Cortex of kidney (tissue), 1 donor: ENCODE measurements at places on chromosomes 11 and 22.

DNA sequence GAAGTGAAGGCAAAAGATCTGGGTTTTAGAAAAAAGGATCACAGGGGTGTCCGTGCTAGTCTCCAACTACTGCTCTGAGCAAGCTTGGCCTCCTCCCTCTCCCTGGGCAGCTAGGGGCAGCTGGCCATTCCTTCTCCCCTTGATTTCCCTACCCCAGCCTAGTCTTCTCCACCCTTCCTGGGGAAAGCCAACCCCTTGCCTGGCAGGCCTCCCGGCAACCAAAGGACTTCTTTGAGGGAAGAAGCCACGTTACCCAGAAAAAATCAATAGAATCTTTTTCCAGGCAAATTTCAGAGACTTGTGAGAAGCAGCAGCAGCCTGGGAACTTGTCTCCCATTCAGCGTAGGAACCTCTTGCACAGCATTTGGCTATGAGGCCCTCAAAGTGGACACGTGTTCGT, 91.5 kb downstream of the MIAT start:
- no peak for DNase-seq

DNA sequence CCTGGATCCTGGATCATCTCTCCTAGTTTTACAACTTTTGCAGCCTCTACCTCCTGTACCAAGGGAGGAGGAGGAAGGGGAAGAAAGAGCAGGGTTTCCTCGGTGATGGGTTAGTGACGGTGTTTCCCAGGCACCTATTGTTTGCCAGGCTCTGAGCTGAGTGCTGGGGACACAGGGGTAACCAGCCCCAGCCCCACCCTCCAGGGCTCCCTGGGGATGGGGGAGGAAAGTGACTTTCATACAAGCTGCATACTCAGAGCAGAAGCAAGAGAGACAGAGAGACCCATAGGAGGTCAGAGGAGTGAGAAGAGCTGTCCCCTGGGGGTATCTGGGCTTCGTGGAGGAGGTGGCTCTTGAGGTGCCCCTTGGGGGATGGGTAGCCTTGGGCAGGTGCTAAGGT, 89.4 kb upstream of the THY1 start:
- no peak for DNase-seq

DNA sequence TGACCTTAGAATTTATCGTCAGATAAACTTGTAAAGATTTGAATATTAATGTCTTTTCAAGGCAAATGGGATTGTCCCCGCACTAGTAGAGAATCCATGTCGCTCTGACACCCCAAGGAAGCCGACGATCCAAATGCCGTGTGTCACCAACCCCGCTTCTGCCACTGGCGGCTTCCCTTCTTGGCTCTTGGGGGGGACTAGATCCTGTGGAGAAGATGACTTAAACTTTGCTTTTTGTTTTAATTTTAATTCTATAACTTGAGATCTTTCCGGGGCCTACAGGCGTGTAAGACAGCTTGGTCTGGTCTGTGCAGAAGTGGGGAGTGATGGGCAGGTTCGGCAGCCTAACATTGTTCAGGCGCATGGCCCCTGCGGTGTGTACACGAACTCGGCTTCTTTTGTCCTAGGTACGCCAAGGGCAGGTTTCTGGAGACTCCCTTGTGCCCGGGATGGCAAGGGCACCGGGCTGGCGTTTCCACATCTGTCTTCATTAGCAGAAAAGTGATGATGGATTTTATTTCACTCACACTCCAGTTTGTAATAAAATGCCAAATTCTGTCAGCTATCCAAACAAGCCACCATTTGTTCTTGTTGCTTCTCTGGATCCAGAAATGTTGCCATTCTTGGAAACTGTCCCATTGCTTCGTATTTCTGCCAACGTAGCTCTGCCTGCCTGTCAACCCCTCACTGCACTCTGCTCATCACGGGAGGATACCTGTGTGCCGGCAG, 6.7 kb downstream of the YDJC start:
- no peak for DNase-seq

- DNase-seq: peak; percentile 23
Observed at GRCh38 chr11:77127920-77128691, at the start of gene MYO7A. TSS of gene MYO7A (plus strand) at chr11:77128246. CDS start at chr11:77130635, 2,389 bp downstream.

GRCh38 chr22:25494774-25495173, 69.7 kb upstream of the GRK3 start:
- no peak for DNase-seq

DNA sequence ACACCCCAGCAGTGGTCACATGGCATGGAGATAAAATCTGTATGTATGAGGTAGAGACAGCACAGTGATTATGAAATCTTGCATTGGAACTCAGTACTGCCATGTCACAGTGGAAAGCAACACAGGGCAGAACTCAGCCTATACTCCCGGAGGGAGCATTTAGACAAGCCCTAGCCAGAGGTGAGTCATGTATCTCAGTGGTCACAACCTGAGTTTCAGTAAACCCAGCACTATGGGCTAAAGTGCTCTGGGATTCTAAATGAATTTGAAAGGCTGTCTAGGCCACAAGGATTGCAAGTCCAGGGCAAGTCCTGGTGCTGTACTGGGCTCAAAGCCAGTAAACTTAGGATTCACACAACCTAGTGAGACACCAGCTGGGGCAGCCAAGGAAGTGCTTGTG, 1717.1 kb upstream of the RAG2 start:
- DNase-seq: no peak

- DNase-seq: no peak
Observed at GRCh38 chr22:48807155-48807554, 1020.5 kb downstream of the BRD1 start.

DNA sequence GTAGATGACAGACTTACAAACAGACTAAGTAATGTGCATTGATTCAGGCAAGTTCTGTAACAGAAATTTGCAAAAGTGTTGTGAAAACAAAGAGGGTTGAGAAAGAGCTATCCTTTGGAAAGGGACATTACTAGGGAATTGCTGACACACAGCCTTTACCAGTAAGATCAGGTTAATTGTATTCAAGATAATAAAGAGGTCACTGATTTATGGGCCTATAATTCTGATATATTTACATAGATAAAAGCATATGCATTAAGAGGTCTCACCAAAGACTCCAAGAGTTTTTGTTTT, 138.7 kb downstream of the MAML2 start:
- no peak for DNase-seq

DNA sequence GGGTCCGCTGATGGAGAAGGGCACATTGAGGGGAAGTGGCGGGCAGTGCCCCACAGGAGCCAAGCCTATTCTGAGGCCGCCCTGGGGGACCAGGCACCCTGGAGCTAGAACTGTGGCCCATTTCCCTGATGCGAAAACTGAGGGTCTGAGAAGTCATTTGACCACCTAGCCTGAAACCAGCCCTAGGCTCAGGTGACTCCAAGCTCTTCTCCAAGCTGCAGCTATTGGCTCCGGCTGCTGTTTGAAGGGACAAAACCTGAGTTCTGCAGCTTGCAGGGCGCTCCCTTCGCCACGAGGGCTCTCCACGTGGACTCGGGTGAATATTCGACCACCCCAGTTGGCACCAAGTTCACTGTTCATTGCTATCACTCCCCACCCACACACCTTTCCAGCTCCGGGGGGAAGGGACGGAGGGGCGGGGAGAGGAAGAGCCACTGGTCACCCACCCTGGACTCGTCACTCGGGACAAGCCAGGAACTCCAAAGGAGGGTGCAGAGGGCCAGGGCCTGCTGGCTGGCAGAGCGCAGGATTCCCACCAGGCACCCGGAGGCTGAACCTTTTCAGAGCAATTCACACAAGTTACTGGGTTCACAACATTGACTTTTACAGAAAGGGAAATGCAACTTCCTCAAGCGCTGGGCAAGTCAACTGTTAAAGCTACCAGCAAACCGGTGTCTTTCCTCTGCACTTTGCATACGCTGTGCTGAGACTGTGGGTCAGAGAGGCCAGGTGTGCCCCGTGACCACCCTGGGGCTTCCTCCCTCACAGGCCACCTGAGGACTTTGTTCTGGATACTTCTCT, 1.1 kb upstream of the RAC2 start:
- DNase-seq: no peak

- no peak for DNase-seq
Observed at GRCh38 chr11:108027057-108027456, 18.4 kb downstream of the CUL5 start.

DNA sequence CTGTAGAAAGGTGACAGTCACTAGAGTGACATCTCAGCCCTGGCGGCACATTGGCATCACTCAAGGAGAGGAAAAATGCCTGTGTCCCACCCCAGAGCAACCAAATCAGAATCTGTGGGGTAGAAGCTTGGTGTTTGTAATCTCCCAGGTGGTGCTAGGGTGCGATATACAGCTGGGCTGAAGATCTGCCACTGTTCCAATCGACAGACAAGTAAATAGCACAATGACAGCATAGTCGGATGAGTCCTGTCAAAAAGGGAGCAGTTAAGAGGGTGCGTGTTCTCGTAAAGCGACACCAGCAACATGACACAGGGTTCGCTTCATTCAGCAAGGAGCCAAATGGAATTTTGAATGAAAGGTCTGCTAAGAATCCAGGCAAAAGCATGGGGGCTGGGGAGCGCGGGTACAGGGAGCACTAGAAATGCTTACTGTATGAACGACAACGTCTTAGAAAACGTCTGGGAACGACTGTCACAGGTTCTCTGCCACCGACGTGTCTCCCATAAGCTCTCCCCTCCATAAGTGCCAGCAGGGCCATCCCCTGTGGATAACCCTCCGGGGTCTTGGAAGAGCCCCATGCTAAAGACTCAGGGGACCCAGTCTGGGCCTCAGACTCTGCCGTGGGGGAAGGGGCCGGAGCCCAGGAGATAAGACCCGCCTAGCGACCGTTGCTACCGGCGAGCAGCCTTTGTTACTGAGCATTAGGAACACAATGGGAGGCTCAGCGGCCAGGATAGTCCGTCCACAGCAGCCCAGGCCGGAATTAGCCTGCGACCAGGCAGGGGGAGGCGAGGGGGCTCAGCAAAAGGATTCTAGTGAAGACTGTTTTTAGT, 20.8 kb downstream of the ADA2 start:
- no peak for DNase-seq

DNA sequence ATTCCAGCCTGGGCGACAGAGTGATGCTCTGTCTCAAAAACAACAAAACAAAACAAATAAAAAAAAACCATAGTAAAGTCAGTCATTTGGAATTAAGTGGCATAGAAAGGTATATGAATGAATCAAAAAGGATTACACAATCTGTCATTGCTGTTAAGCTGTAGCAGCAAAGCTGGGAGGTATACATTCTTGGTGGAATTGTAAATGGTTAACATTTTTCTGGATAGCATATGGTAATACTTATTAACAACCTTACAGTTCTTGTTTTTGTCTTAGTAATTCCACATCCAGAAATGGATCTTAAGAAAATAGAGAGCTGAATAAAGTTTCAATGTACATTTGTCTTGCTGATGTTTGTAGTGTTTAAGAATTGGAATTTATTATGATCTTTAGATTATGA, 30.0 kb downstream of the DDX10 start:
- no peak for DNase-seq

DNA sequence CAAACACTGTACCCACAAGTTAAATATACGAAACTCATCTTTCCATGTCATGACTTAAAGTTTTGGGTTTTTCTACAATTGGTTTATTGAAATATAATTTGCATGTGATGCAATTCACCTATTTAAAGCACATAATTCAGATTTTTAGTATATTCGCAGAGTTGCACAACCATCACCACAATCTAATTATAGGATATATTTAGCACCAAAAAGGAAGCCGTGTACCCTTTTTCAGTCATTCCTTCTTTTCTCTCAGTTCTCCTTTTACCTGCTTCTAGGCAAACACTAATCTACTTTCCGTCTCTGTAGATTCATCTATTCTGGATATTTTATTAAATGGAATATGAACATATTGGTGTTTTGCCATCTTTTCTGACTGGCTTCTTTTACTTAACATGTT, 1458.1 kb upstream of the TENM4 start:
- no peak for DNase-seq

GRCh38 chr11:376531-377173, 7.4 kb downstream of the B4GALNT4 start:
- no peak for DNase-seq

DNA sequence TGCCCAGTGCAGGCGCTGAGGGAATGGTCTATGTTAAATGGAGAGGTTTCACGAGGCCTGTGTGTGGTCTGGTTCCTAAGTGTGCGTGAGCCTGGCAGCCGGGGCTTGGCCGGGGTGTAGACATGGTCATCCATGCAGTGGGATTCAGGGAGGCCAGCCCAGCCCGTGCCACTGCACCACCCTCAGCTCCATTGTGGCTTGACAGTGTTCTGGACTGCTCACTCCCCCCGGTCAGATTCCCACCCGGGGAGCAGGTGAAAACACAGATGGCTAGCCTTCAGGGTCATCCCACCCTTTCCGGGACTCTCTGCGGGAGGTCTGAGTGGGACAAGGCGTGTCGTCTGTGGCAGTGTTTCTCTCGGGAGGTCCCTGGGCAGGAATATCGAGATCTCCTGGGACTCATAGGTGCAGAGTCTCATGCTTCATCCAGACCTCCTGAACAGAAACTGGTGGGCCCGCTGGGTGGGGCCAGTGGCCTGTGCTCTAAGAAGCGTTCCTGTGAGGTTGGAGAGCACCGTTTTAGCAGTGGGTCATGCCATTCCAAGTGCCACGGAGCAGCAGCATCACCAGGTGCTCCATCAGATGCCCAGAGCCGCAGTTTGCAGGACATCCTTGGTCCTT, 52.3 kb downstream of the ST14 start:
- DNase-seq: no peak

GRCh38 chr11:132626446-132626845, 905.9 kb downstream of the OPCML start:
- no peak for DNase-seq

DNA sequence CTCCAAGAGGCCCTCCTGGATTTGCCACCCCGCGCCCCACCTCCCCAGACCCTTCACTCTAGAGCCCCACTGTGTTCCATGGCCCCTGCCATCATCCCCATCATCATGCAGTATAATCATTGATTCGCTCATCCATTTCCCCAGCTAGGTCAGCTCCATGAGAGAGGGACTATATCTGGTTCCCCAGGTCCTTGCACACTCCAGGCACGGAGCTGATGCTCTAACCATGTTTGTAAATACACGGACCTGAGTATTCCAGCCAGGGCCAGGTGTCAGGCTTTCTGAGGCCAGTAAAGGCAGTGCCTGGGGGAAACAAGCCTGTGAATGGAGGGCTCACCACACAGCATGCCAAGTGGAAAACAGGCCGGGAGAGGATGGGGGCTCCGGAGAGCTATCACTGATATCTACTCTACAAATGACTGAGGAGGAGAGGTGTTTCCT, 27.1 kb upstream of the OAF start:
- no peak for DNase-seq

- no peak for DNase-seq
Observed at GRCh38 chr22:35462498-35463230, 62.7 kb downstream of the MCM5 start.

DNA sequence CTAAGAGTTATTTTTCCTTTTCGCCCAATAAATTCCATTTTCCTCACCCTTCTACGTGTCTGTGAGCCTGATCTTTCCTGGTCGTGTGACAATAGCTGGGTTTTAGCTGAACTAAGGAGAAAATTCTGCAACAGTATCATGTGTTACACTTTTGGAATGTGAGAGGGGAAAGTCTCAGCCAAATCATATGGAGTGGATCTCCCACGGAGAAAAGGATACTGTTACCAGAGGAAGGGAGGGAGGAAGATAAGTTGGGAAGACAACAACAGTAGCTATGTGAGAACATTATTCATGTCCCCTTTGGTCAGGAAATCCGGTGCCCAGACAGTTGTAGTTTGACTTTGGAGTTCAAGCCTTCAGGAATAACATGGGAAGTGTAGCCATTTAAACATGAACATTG, 584.0 kb upstream of the RAG2 start:
- DNase-seq: no peak

GRCh38 chr11:64251016-64251752, at the start of gene PLCB3:
TSS of gene PLCB3 (plus strand) at chr11:64251530. CDS start at chr11:64251650, 120 bp downstream.
- DNase-seq: no peak
